ENCODE measurements at places on chromosomes 13 and 19. TPM values are rescaled to one million over a fixed set of nuclear protein-coding genes. Genes with fewer than 3 reads are reported as not detected.

DNA sequence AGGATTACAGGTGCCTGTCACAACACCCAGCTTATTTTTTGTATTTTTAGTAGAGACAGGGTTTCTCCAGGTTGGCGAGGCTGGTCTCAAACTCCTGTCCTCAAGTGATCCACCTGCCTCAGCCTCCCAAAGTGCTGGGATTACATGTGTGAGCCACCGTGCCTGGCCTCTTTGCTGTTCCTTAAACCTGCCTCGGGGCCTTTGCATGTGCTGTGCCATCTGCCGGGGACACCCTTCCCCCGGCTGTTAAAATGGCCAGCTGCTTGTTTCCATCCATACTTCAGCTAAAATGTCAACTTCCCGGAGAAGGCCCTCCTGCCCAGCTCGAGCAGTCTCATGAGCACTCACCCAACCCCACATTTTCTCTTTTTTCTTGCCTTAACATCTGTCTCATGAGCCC, 19.1 kb upstream of the PDE4C start:
- no peaks in the 10 kb centered on the region for H3K36me3 ChIP-seq
- DNase-seq: no peak
- no peak overlapping the region for H3K27ac ChIP-seq

GRCh38 chr19:56916528-56916927, 76.0 kb upstream of the PEG3 start:
- H3K36me3 ChIP-seq: no peaks in the 10 kb centered on the region
- H3K4me1 ChIP-seq: no peaks in the 10 kb centered on the region
- H3K27ac ChIP-seq: no peak overlapping the region
- H3K4me3 ChIP-seq: no peak overlapping the region
- H3K27me3 ChIP-seq: no peaks in the 10 kb centered on the region

GRCh38 chr19:34574704-34575103, 93.1 kb downstream of the WTIP start:
- no peaks in the 10 kb centered on the region for H3K4me1 ChIP-seq
- H3K27ac ChIP-seq: no peak overlapping the region
- no peak for DNase-seq
- H3K36me3 ChIP-seq: no peaks in the 10 kb centered on the region
- H3K4me3 ChIP-seq: no peak overlapping the region
- no peaks in the 10 kb centered on the region for H3K27me3 ChIP-seq

DNA sequence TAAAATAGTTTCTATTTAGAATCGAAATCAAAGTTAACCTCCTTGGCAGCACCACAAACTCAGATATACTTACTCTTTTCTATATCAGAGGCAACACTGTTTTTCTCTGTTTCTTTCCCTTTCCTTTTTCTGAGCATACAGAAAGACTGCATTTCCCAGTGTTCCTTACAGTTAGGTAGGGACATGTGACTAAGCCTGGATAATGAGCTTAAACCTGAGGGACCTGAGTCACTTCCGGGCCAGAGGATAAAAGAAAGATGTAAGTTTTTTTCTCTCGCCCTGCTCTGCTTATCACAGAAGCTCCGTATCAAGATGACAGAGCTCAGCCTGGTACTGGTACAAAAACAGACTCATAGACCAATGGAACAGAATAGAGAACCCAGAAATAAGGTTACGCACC, 531.9 kb downstream of the KLF12 start:
- H3K4me3 ChIP-seq: no peak overlapping the region
- no peak for DNase-seq
- no peaks in the 10 kb centered on the region for H3K36me3 ChIP-seq

- no peak for DNase-seq
- H3K36me3 ChIP-seq: no peaks in the 10 kb centered on the region
- no peaks in the 10 kb centered on the region for H3K27me3 ChIP-seq
- H3K4me1 ChIP-seq: no peaks in the 10 kb centered on the region
- no peak overlapping the region for H3K4me3 ChIP-seq
Observed at GRCh38 chr13:94988654-94989053, 276.3 kb upstream of the SOX21 start.

DNA sequence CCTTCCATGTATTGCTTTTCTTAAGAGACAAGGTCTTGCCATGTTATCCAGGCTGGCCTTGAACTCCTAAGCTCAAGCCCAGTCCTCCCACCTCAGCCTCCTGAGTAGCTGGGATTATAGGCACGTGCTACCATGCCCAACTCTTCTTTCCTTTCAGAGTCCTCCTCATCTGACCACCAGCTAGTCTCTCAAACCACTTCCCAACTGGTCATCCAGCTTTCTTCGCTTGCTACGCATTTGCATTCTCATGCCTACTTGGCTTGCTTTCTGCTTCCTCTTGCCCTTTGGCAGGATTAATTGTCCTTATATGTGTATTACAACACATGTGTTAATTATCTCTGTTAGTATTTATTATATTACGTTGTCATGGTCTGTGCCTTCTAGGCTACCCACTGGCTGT, 6.3 kb downstream of the GPR18 start:
- H3K36me3 ChIP-seq: peaks cover 5% of the 10 kb centered on the region
- peaks cover 30% of the 10 kb centered on the region for H3K4me1 ChIP-seq
- no peak overlapping the region for H3K4me3 ChIP-seq
- no peak for DNase-seq

DNA sequence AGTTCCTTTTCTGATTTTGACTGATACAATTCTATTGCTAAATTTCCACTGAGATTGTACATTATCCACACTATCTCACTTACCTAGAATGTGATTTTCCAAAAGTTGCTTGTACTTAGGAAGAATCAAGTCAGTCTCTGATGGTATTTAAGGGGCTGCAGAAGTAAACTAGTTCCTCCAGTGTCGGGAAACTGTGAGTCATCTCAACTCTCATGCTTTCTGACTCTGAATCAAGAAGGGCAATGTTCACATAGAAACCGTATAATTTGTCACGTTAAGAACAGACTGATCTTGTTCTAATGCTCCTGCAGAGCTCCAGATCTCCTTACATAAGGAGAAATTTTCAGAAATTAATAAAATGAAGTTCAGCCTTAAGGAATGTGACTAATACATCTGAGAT, 369.3 kb downstream of the KLF5 start:
- DNase-seq: no peak
- no peak overlapping the region for H3K27ac ChIP-seq
- no peak overlapping the region for H3K4me3 ChIP-seq
- no peaks in the 10 kb centered on the region for H3K36me3 ChIP-seq
- H3K27me3 ChIP-seq: no peaks in the 10 kb centered on the region

DNA sequence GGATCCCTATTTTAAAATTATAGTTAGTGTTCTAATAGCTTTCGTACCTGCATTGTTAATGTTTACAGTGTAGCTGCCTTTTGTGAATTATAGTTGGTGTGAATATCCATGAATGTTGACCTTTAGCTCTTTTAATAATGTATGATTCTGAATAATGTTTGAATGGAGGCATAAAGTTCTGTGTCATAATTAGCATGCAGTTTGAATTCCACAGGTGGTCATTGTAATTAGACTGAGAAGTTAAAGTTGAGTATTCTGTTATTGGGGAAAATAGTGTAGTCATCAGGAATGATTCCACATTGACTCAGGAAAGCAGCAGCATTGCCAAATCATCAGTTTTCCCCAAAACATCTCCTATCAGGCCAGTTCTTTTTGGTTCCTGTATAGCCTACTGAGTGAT, 12.1 kb downstream of the GPR18 start:
- peak overlapping the region; percentile 2 for H3K27ac ChIP-seq
- H3K4me3 ChIP-seq: no peak overlapping the region
- peaks cover 4% of the 10 kb centered on the region for H3K36me3 ChIP-seq
- no peaks in the 10 kb centered on the region for H3K27me3 ChIP-seq
- no peak for DNase-seq

- no peaks in the 10 kb centered on the region for H3K36me3 ChIP-seq
- H3K4me1 ChIP-seq: no peaks in the 10 kb centered on the region
- no peak for DNase-seq
- no peaks in the 10 kb centered on the region for H3K27me3 ChIP-seq
Observed at GRCh38 chr19:51615991-51616390, 14.2 kb downstream of the SIGLEC5 start.

DNA sequence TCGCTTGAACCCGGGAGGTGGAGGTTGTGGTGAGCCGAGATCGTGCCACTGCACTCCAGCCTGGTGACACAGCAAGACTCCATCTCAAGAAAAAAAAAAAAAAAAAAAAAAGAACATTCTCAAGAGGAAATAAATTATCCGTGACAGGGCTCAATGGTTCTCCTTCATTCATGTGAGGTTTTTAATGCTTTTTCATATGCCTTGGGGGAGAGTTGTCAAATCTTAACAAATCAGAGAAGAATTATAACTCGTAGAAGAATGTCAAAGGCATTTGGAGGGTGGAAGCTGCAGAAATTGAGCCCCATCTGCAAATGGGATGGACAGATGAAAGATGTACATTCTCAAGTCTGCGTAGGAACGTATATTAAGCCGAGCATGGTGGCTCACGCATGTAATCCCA, 34.9 kb upstream of the HOMER3 start:
- H3K4me3 ChIP-seq: no peak overlapping the region
- no peak for DNase-seq
- H3K27ac ChIP-seq: no peak overlapping the region
- H3K36me3 ChIP-seq: no peaks in the 10 kb centered on the region
- H3K27me3 ChIP-seq: no peaks in the 10 kb centered on the region
- H3K4me1 ChIP-seq: no peaks in the 10 kb centered on the region

GRCh38 chr13:25977216-25977615, 74.6 kb downstream of the SHISA2 start:
- no peak overlapping the region for H3K4me3 ChIP-seq
- H3K4me1 ChIP-seq: peaks cover 32% of the 10 kb centered on the region
- no peaks in the 10 kb centered on the region for H3K27me3 ChIP-seq
- no peaks in the 10 kb centered on the region for H3K36me3 ChIP-seq
- no peak for DNase-seq

DNA sequence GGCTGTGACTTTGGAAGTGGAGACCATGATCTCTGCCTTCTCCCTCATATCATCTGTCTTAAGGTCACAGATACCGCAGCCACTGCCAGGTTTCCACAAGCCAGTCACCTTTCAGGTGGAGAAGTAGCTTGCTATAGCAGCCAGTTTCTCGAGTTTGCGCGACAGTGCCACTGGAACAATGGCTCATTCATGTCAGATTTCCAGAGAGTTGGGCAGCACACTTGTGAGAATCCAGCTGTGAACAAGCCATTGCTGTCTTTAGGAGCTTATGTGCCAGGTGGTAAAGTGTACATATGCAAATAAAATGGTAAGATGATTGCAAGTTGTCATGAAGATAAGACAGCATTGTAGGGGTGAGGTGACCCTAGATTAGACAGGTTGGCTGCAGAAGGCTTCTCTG, 22.3 kb downstream of the GARRE1 start:
- peak overlapping the region; percentile 18 for H3K27ac ChIP-seq
- H3K4me1 ChIP-seq: peaks cover 52% of the 10 kb centered on the region
- no peaks in the 10 kb centered on the region for H3K36me3 ChIP-seq
- no peaks in the 10 kb centered on the region for H3K27me3 ChIP-seq
- H3K4me3 ChIP-seq: no peak overlapping the region

GRCh38 chr13:89363144-89363543, 1692.0 kb downstream of the SLITRK5 start:
- no peak overlapping the region for H3K4me3 ChIP-seq
- no peaks in the 10 kb centered on the region for H3K4me1 ChIP-seq
- no peaks in the 10 kb centered on the region for H3K36me3 ChIP-seq
- no peaks in the 10 kb centered on the region for H3K27me3 ChIP-seq
- no peak for DNase-seq

DNA sequence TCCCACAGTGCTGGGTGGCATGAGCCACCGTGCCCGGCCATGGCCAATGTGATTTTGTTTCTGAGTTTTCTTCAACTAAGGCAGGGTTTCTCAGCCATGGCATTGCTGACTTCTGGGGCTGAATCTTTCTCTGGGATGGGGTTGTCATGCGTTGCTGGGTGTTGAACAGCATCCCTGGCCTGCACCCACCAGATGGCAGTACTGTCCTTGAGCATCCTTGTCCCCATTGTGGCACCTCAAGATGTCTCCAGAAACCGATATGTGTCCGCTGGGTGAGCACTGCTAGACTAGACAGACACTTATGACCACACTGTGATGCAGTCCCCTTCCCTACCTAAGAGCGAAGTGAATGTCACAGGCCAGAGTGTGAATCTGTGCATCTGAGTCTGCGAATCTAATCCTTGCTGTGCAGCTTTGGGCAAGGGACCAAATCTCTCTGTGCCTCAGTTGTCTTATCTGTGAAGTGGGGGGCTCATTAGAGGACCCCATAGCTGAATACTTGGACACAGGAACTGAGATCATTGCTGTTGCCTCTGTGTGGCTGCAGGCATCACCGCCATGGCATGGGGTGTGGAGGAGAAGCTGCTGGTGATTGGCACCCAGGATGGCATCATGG, 50.3 kb upstream of the SIN3B start:
- H3K36me3 ChIP-seq: no peaks in the 10 kb centered on the region
- no peak overlapping the region for H3K27ac ChIP-seq

GRCh38 chr13:69565334-69565733, 542.3 kb upstream of the ATXN8OS start:
- no peaks in the 10 kb centered on the region for H3K36me3 ChIP-seq
- no peaks in the 10 kb centered on the region for H3K27me3 ChIP-seq
- DNase-seq: no peak
- H3K4me1 ChIP-seq: no peaks in the 10 kb centered on the region
- H3K27ac ChIP-seq: no peak overlapping the region

DNA sequence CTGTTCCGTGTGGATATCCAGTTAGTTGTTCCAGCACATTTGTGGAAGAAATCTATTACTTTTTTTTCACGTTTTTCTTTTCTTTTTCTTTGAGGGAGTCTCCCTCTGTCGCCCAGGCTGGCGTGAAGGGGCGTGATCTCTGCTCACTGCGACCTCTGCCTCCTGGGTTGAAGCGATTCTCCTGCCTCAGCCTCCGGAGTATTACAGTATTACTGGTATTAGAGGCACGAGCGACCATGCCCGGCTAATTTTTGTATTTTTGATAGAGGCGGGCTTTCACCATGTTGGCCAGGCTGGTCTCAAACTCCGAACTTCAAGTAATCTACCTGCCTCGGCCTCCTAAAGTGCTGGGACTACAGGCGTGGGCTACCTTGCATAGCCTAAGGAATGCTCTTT, 43.6 kb downstream of the ZNF611 start:
- peaks cover 9% of the 10 kb centered on the region for H3K4me1 ChIP-seq
- no peak for DNase-seq
- H3K27me3 ChIP-seq: no peaks in the 10 kb centered on the region

GRCh38 chr13:41547251-41548000, 90.1 kb downstream of the RGCC start:
- no peaks in the 10 kb centered on the region for H3K36me3 ChIP-seq
- no peak for DNase-seq
- no peak overlapping the region for H3K27ac ChIP-seq

- H3K27ac ChIP-seq: no peak overlapping the region
- no peaks in the 10 kb centered on the region for H3K4me1 ChIP-seq
- H3K4me3 ChIP-seq: no peak overlapping the region
- no peak for DNase-seq
- H3K36me3 ChIP-seq: no peaks in the 10 kb centered on the region
Observed at GRCh38 chr13:100875392-100876043, 200.9 kb upstream of the TMTC4 start.

ATCAY gene
- total RNA-seq: not detected

KIR2DL4 gene
- total RNA-seq: 0.44 TPM

RASA3 gene
- total RNA-seq: 191 TPM

RDH8 gene
- total RNA-seq: not detected

ZDHHC20 gene
- total RNA-seq: 80.2 TPM

ZNF610 gene
- total RNA-seq: 0.93 TPM

IGFL2 gene
- total RNA-seq: not detected

SYT5 gene
- total RNA-seq: not detected

FUT1 gene
- total RNA-seq: not detected

IFNL1 gene
- not detected for total RNA-seq

PDX1 gene
- total RNA-seq: not detected

GMIP gene
- total RNA-seq: 99.4 TPM

ATP8B3 gene
- 5.2 TPM for total RNA-seq

Data from naive thymus-derived CD4-positive, alpha-beta T cell (primary cell).